ENCODE measurements at places on chromosomes 13 and 19. TPM values are rescaled to one million over a fixed set of nuclear protein-coding genes. Genes with fewer than 3 reads are reported as not detected.

SULT2B1 gene
- total RNA-seq = 1.3 TPM

FLT1 gene
- total RNA-seq = 116 TPM

CEACAM5 gene
- not detected for total RNA-seq

TINCR gene
- total RNA-seq = 0.97 TPM

MEDAG gene
- total RNA-seq = 0.97 TPM
